Umbilical cord (tissue), 2 donors: ENCODE measurements at places on chromosomes 7 and 10. TPM values are rescaled to one million over a fixed set of nuclear protein-coding genes. Genes with fewer than 3 reads are reported as not detected.

- peak; percentile 35 for DNase-seq
Measured at GRCh38 chr10:3708852-3709251, 76.2 kb downstream of the KLF6 start.

- DNase-seq: no peak
Measured at GRCh38 chr7:8060241-8060640, 91.6 kb downstream of the GLCCI1 start.

GRCh38 chr10:43619368-43619767 lies 13.1 kb downstream of the ZNF485 start:
- no peak for DNase-seq

DNA sequence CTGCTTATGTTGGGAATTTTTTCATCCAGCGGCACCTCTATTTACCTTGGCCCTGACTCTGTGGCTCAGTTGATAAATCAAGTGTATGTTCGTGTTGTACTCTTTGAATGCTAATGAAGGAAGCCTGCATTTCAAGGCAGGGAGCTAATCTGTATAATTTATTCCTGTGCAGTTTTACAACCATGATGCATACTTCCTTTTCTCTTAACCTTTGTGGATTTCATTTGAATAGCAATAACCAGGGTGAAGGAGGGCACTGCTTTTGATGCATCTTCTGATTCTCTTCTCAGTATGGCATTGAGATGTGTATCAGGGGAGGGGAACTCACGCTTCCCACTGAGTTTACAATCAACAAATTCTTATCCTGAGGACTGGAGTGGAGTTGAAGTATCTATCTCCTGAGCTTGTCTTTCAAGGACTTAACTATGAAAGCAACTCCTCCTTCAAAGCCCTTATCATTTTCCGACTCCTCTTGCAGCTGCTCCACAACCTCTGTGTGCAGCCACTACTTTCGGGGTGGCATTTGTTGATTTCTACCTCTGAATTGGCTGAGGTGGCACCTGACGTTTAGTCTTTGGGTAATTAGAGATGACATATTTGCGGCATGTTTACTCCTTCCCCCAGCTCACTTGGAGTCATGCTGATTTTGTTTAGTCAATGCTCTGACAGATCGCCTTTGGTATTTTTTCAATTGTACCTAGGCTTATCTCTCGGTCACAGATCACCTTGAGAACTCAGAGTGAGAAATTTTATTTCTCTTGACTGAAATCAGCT lies 275.2 kb downstream of the PHTF2 start:
- no peak for DNase-seq

GRCh38 chr10:8069627-8070026 lies 15.1 kb downstream of the GATA3 start:
- DNase-seq: no peak

- no peak for DNase-seq
Measured at GRCh38 chr7:151647006-151647405, 127.3 kb upstream of the RHEB start.

GRCh38 chr7:39539816-39540215 lies 26.4 kb upstream of the YAE1 start:
- no peak for DNase-seq

- no peak for DNase-seq
Measured at GRCh38 chr7:34277016-34277802, 371.9 kb downstream of the BMPER start.

- DNase-seq: no peak
Measured at GRCh38 chr7:94067047-94067446, 62.9 kb upstream of the BET1 start.

- no peak for DNase-seq
Measured at GRCh38 chr7:22640269-22640668, 86.7 kb upstream of the IL6 start.

DNA sequence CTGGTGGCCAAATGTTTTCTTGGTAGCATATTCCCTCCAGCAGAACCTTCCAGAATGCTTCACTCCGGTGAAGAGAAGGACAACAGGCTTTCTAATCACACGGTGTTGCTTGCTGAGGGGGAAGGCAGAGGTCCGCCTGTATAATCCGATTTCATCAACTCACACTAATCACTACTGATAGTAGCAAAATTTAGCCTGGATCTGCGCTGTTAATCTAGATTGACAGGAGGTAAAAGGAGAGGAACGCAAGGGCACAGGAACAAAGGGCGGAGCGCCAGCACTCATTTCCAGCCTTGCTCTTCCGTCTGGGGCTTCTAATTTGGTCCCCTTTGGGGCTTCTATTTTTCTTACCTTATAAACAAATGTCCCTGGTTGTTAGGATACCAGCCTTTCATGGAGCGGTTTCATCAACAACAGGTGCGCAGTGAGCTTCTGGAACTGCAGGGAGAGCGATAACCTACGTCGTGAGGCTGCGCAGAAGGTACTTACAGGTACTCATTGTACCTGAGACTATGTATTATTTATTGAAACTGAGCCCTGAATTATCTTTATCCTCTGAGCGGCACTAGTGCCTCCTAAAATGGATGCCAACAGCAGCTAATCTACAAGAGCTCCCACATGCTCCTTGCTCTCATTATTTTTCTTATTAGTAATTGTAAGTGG lies 150.6 kb downstream of the CACNB2 start:
- DNase-seq: no peak

DNA sequence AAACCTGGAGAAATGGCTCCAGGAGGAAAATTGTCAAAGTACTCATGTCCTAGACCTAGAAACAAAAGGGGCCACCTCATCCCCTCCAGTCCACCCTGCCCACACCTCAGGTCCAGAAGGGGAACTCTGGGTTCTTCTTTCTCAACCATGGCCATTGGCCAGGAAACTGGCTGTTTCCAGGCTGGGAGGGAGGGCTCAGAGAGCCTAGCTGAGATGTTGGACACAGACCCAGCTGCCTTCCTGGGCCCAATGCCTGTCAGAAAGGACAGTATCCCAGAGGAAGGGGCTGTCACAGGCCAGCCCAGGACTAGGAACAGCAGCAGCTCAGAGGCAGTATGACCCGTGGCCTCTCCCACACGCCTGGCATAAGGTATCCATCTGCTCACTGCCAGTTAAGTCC lies 9.6 kb downstream of the GRID1 start:
- DNase-seq: no peak

GRCh38 chr7:47591655-47592572 lies 10.0 kb upstream of the TNS3 start:
- peak; percentile 78 for DNase-seq

GRCh38 chr7:42606193-42606905 lies 305.5 kb downstream of the C7orf25 start:
- DNase-seq: no peak

GRCh38 chr7:149422162-149422913 lies 38.5 kb downstream of the ZNF777 start:
- peak; percentile 44 for DNase-seq

DNA sequence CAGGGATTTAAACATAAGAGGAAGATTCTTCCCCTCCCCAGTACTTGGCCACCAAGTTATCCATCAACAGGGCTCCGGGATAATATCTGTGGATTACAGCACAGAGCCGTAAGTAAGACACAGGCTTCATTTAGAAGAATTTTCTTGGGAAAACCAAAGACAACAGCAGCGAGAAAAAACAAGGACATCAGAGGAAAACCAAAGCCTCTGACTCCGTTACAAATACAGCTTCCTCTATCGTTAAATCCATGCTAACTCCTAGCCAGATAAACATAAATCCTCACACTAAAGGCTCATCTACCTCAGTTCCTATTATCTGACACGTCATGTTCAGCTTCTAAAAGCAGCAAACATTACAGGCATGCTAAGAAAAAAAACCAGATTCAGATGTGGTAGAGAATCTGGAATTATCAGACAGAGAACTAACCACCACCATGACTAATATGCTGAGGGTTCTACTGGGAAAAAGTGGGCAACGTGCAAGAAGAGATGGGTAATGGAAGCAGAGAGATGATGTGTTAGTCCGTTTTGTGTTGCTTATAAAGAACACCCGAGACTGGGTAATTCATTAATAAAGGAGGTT lies 48.4 kb downstream of the BRI3 start:
- peak; percentile 97 for DNase-seq

Gene JCAD
- total RNA-seq: 71.0 TPM

Gene HABP2
- total RNA-seq: 0.24 TPM

Gene NPTX2
- 14.7 TPM for total RNA-seq

Gene COL28A1
- total RNA-seq: not detected

Gene PLXDC2
- 25.3 TPM for total RNA-seq

Gene HKDC1
- total RNA-seq: not detected

Gene ARHGEF5
- total RNA-seq: 5.3 TPM
